IPS DF 19.7 (cell line): ENCODE measurements at places on chromosomes 11 and 22.
A peak's percentile ranks its signal among the peaks of the same experiment; 100 is the strongest.

- no peak for DNase-seq
These were observed 46.4 kb downstream of the ME3 start for GRCh38 chr11:86625981-86626380.

DNA sequence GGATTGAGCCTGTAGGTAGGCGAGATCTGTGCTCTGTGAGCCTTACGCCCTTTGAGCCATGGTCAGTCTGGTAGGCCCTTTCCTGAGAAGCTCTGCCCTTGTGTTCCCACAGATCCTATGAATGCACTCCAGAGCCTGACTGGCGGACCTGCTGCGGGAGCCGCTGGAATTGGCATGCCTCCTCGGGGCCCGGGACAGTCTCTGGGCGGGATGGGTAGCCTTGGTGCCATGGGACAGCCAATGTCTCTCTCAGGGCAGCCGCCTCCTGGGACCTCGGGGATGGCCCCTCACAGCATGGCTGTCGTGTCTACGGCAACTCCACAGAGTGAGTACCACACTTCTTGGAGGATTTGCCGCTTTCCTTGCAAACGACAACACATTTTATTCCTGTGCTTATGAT is 47.4 kb downstream of the MED15 start:
- DNase-seq, result no peak

GRCh38 chr11:135033540-135033939 is 621.5 kb upstream of the B3GAT1 start:
- peak; percentile 82 for DNase-seq

- DNase-seq, result no peak
These were observed 246.6 kb upstream of the PLET1 start for GRCh38 chr11:112507281-112507680.

GRCh38 chr22:17606496-17606895 is 22.1 kb downstream of the ATP6V1E1 start:
- no peak for DNase-seq

DNA sequence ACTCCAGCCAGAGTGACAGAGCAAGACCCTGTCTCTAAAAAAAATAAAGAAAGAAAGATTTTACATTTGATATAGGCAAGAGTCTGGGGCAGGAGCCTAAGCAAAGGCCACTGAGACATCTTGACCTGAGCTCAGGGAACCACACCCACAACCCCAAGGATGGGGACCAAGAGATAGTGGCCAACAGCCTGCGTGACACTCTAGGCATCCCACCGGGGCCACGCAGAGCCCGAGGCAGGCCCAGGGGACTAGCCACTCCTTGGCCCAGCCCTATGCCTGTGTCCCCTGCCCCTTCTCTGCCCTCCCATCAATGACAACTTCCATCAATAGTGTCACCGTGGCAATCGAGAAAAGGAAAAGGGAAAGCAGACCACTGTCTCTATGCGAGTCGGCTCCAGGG is 41.1 kb downstream of the MN1 start:
- DNase-seq, result no peak

DNA sequence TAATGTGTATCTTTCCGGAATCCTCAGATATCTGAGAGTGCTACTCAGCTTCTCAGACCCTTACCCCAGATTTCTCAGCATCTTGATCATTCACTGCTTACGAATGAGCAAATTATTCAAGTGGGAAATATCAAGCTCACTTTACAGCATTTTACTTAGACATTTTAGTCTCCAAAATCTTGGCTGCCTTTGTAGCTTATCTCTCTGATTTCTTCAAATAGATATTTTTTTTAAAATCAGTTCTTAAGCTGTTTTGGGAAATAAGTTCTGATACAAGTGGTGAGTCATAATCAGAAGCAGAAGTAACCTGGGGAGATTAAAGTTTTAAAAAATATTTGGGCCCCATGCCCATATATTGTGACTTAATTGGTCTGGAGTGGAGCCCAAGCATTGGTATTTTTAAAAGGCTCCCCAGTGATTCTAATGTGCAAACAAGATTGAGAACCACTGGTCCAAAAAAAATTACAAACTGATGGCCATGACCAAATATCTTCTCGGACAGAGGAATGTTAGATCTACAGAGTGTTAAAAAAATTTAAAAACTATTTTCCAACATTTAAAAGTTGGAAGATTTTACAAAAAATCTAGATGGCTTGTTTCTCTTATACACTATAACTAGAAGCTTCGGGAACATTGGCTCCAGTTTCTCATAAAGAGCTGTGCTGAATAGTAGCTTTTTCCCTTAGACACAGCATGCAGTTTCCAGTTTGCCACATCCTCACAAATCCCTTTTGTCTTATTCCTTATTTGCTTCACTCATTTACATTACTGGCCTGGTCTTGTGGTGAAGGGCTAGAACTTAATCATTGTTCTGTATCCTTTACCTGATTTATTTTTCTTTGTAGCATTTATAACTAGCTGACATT is 87.8 kb upstream of the BMAL1 start:
- no peak for DNase-seq

DNA sequence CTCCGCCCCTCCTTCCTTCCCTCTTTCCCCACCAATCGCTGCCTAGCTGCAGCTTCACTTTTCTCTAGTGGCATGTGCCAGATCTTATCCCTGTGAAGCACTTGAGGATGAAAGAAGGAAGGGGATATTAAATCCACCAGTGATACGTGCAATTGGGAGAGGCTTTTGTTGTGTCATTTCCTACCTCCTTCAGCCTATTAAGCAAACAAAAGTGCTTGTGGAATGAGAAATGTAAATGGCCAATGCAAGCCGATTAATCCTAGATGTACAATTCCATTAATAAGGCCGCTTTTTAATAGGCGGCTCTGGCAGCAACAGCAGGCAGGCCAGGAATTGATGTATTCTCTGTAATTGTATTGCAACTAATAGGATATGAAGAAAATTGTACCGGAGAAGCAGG is 23.3 kb downstream of the NTM start:
- DNase-seq, result no peak

DNA sequence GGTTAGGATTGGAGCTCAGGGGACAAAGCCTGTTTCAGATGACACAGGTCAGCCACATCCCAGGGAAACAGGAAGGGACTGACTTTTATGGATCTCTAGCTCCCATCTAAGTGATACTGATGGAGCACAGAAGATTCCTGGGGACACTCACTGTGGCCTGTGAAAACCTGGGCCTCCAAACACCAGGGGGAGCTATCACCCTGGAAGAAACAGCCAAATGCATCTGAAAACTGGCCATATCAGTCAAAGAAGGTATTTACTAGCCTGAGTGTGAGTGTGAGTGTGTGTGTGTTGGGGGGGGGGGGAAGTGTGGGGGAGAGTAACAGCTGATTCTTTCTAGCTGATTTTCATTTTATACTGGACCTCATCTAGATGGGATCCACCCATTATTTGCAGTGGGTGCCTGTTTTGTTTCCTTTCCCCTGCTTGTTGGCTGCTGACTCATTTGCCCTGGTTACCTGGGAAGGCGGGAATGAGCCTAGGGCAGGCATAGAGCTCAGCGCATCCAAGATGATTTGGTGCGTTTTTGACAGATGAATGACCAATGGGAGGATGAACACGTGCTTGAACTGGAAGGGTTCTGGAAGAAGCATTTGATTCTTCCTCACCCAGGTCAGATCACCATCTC is 284.0 kb downstream of the KIRREL3 start:
- no peak for DNase-seq

- DNase-seq, result no peak
These were observed 193.0 kb downstream of the MSANTD4 start for GRCh38 chr11:105829084-105829483.

- no peak for DNase-seq
These were observed 878 bp downstream of the RRAS2 start for GRCh38 chr11:14357881-14358728.

- DNase-seq, result no peak
These were observed 32.5 kb downstream of the PAK1 start for GRCh38 chr11:77441426-77441825.

- no peak for DNase-seq
These were observed 141.0 kb downstream of the SLC17A6 start for GRCh38 chr11:22479208-22479607.

DNA sequence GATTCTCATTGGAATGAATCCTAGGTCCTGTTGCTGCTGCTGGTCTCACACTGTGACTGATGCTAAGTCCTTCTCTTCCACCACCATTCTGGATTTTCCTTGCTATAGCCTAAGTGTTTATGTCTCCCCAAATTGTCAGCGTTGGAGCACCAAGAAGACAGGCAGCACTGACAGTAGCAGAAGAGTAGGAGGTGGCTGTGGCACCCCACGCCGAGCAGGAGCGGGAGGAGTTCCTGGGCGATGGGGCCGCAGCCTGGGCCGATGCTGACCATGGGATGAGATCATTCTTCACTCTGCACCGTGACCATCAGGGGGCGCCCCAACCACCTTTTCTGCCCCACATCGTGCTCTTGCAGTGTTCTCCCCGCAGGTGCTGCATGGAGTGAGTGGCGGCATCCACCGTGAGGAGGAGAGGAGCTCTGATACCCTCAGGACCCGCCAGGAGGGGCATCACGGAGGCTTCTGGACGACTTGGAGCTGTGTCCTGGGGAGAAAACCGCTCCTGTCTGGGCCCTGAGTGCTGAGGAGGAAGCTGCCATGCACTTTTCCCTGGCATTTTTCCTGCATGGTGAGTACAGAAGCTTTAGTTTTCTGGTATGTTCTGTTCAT is 57.0 kb downstream of the LRRC74B start:
- peak; percentile 72 for DNase-seq

- DNase-seq, result no peak
These were observed 338.6 kb downstream of the TTC28 start for GRCh38 chr22:28341001-28341400.

- DNase-seq, result peak; percentile 47
These were observed 29.2 kb upstream of the XBP1 start for GRCh38 chr22:28829358-28830181.

- no peak for DNase-seq
These were observed at the start of gene CD6 for GRCh38 chr11:60971520-60971919. Gene CD6 (plus strand): TSS chr11:60971680. CDS start chr11:60971866, 186 bp downstream.

DNA sequence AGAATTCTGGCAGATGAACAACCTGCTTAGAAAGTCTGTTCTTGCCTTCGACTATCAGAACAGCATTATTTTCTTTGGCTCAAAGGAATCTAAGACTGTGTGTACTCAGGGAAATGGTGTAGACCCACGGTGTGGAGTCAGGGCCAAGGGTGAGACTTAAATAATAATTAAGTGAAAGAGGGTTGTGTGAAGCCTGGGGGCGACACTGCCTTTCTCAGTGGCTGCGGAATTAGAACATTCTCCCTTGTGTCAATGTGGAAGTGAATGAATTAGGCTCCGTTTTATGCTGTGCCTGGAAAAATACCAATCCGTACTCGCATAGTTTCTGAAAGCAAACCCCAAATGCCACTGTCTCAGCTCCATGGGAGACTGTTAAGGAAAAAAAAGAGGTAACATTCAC is 50.7 kb downstream of the NAV2 start:
- DNase-seq, result no peak

- DNase-seq, result no peak
These were observed 9.9 kb upstream of the EIF4G2 start for GRCh38 chr11:10818594-10818993.

- no peak for DNase-seq
These were observed 304.0 kb upstream of the ANO3 start for GRCh38 chr11:26027887-26028286.

DNA sequence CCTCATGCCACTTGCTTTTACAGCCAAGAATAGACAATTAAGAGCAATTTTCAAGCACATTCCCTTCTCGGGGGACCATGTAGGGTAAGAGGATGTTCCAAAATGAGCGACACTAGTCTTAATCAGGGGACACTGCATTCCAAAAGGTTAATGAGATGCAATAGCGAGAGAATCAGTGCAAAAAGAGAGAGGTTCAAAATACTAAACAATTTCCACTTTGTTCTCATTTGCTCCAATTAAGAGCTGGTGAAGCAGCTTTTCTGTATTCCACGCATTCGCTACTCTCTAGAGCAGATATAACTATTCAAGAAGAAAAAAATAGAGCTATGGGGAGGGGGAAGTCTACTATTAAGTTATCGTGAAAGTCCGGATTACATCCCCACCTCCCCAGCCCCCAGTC is 811 bp downstream of the LRRC4C start:
- no peak for DNase-seq

- DNase-seq, result no peak
These were observed 32.1 kb downstream of the ATXN10 start for GRCh38 chr22:45703758-45704157.

GRCh38 chr11:75341612-75342011 is 9.8 kb downstream of the ARRB1 start:
- DNase-seq, result no peak

- no peak for DNase-seq
These were observed 1.8 kb upstream of the PKNOX2 start for GRCh38 chr11:125162743-125163142.

DNA sequence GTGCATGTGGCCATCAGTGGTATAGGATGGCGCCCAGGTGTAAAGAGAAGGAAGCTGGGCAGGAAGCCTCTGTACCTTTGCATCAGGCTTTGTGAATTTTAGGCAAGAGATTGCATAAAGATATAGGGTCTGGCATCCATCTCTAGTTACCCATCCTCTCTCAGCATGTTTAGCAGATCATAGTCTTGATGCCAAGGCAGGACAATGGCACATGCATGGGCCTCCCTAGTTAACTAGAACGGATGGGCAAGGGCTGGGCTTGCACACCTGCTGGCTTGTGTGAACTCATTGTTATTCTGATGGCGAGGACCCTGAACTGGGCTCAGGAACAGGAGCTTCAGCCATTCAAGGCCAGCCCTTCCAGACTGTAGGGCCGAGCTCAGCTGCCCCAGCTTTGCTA is 229.2 kb upstream of the NCAM1 start:
- no peak for DNase-seq

- no peak for DNase-seq
These were observed 148.9 kb downstream of the BRD1 start for GRCh38 chr22:49678842-49679170.

GRCh38 chr22:39205344-39206021 is 39.3 kb downstream of the PDGFB start:
- no peak for DNase-seq

DNA sequence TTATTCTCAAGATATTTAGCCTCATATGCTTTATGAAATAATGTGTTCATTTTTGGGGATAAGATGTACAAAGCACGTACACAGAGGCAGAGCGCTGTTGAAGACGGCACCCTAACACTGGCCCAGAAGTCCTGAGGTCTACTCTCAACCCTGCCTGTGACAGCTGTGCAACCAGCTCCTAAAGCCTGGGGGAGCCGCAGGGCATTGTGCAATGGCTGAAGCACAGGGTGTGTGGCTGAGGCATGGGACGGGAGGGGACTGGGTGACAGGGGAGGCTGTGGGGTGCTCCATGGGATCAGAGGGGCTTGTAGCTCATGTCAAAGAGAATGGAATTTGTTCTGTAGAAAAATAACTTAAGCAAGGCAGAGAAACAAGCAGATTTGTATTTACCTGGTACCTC is 27.7 kb downstream of the FAM227A start:
- DNase-seq, result no peak

GRCh38 chr11:129455756-129456655 is 80.4 kb downstream of the BARX2 start:
- DNase-seq, result no peak
